ENCODE measurements at places on chromosomes 1 and 21.

- no peak for DNase-seq
Observed at GRCh38 chr1:200266871-200267270, 143.0 kb downstream of the ZNF281 start.

- DNase-seq, result peak; percentile 73
Observed at GRCh38 chr1:59107516-59107915, 189.4 kb upstream of the FGGY start.

DNA sequence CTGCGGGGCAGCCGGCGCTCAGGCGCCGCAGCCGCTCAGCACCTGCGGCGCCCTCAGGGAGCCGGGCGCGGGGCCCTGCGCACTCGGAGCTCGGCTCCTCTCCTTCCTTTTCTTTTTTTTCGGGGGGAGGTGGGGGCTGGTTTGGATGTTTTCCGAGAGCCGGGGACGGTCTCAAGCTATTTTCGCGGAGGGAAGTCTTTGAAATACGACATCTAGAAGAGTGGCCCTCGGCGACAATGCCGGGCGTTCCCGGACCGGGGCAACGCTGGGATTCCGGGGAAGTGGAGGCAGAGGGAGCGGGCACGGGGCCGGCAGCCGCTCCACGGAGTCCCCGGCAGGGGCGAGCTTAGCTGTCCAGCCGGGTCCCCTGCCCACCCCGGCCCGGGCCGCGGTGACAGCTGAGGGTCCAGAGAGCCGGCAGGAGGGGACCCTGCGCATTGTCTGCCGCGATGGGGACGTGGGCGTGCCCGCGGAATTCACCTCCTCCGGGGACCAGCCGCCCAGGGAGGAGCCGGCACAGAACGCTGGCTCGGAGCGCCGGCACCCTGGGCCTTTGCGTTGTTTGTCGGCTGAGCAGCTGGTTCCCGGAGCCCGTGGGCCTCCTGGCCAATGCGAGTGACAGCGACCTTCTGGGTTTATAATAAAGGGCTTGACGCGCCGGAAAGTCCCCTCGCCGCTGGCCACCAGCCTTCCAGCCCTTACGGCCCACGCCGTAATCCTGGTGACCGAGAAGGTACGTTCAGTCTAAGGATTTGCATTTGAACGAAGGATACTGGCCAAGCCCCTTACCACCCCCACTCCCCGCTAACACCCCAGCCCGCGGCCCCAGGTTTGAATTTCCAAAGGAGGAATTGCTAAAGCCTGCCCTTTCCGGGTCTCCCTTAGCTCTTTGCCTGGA lies 582 bp downstream of the SLC37A1 start:
- DNase-seq, result peak; percentile 82

GRCh38 chr1:16065269-16065576 lies 8.2 kb downstream of the FAM131C start:
- no peak for DNase-seq

DNA sequence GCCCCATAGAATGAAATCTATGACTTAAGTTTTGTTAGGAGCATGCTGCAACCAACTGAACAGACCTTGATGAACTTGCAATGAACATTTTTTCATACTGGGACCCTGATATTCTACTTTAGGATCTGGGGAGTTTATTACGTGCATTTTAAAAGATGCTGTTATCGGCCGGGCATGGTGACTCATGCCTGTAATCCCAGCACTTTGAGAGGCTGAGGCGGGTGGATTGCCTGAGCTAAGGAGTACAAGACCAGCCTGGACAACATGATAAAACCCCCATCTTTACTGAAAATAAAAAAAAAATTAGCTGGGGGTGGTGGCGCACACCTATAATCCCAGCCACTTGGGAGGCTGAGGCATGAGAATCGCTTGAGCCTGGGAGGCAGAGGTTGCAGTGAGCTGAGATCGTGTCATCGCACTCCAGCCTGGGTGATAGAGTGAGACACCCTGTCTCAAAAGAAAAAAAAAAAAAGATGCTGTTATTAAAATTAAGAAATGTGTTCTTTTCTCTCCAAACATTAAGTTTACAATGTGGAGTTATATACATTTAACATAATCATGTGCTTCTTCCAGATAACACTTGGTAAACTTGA lies 7.1 kb downstream of the MPZL1 start:
- DNase-seq, result no peak

DNA sequence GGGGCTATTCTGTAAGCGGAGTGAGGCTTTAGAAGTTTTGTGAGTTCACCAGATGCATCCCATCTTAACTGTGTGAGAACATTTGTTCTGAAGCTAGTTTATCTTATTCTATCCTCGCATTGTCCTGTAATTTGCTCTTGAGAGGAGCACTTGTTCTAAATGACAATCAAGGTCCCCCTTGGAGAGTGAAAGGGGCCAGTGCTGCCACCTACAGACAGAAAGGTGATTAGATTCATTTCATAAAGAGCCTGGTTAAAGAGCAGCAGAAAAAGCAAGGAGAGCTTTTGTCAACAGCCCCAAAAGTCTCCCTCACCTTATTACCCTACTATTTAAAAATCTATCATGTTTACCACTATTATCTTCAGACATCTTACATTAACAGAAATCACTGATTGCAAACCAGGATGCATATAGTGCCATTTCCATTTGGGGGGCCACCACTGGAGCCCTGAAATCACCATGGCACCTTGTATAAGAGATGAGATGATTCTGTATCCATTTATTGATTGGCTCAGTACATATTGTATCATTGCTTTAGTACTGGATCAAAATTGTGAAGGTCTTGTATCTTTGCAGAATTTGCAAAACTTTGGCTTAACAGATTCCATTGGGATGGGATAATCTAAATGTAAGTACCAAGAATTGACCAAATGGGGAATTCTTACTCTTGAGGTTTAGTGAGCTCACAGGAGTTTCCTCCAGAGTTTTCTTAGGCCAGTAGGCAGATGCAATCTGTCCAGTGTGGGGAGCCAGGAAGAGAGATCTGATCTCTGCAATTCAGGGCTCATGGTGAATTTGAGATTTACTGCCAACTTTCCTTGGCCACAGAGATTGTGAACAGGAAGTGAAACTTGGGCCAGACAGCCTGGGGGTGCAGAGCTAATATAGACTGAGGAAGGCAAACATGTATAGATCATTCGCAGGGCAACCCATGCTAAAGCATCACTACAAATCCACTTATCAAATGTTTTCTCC lies 64.3 kb upstream of the TRABD2B start:
- DNase-seq, result no peak

DNA sequence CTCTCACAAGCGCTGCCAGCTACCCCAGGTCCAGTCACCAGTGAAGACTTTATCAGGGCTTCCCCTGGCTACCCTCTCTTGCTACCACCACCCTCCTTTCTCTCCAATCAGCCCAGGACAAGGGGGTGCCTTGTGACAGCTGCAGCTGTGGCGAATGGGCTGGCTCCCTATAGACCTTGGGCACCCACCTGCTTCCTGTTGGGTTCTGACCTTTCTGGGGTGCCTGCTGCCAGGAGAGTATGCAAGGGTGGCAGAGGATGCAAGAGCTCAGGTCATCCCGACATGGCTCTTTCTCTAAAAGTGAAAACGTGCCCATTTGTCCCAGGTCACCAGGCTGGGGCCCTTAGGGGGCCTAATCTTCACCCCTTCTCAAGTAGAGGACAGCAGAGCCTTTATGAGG lies 6.6 kb downstream of the KLHDC8A start:
- DNase-seq, result no peak

DNA sequence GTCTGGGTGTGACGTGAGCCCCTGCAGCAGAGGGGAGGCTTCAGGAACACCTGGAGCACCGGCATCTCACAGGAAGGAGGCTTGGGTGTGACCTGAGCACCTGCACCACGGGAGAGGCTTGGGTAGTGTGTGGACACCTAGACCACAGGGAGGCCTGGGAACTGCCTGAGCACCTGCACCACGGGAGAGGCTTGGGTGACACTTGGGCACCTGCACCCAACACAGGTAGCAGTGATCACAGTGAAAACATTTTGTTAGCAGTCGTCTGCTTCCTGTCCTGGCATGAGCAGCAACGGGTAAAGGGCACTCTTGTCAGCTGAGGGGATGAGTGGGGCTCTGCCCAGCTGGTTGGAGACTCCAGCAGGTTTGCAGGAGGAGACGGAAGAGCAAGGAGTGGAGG lies 22.4 kb downstream of the LRRC3 start:
- DNase-seq, result no peak

- no peak for DNase-seq
Observed at GRCh38 chr1:14441302-14441741, 157.2 kb upstream of the KAZN start.

DNA sequence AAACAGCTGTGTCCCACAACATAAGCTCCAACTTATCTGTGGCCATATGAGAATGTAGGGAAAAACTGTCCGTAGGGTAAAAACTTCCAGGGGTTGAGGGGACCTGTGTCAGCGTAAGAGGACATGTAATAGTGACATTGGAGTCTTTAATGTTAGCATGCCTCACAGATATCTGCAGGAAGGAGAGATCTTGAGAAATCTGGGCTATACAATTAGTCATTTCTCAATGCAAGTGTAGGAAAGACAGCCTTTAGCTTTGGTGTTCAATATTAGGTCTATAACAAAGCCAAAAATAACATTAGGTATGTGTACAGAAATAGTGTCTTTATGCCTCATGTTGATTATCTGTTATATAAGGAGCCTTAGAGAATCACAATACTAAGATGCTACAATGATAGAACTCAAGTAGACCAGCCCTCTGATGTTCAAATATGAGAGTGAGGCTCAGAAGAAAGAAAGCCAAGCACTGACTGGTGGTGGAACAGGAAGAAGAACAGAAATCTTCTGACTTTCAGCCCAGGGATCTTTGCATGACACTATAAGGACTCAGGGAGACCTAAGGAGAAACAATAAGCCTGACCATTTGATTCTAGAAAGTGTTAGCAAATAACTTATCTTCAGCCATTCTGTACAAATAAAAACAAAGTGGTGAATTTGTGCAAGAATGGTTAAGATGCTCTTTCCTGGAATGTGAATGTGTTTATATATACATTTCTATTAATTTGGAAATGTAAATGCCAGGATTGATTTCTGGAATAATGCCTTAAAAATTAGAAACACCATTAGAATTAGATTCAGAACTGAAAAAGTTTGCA lies 152.6 kb downstream of the ZC3H11B start:
- DNase-seq, result no peak

DNA sequence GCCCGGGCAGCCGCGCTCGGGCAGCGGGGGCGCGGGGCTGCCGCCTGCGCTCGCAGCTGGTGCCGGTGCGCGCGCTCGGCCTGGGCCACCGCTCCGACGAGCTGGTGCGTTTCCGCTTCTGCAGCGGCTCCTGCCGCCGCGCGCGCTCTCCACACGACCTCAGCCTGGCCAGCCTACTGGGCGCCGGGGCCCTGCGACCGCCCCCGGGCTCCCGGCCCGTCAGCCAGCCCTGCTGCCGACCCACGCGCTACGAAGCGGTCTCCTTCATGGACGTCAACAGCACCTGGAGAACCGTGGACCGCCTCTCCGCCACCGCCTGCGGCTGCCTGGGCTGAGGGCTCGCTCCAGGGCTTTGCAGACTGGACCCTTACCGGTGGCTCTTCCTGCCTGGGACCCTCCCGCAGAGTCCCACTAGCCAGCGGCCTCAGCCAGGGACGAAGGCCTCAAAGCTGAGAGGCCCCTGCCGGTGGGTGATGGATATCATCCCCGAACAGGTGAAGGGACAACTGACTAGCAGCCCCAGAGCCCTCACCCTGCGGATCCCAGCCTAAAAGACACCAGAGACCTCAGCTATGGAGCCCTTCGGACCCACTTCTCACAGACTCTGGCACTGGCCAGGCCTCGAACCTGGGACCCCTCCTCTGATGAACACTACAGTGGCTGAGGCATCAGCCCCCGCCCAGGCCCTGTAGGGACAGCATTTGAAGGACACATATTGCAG lies 3.0 kb downstream of the ARTN start:
- no peak for DNase-seq

GRCh38 chr1:47378147-47378546 lies 37.9 kb upstream of the FOXE3 start:
- no peak for DNase-seq

GRCh38 chr1:3483380-3483779 lies 28.9 kb downstream of the ARHGEF16 start:
- DNase-seq, result no peak

DNA sequence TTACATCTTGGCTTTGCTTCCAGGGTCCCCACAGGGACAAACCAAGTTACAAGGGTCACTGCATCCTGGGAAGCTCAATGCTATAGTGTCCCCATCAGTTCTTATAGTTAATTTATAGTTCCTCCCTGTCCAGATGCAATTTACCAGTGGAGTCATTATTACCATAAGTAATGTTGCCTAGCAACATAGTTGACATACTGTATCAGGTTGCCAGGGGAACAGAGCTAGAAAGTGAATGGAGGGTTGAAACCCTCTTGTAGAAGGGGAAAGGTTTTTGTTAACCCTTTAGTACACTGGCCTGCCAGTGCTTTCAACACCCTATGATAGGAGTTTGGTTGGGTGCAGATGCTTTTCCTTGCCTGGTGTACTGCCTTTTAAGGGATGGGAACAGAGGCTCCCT lies 34.3 kb upstream of the TTC4 start:
- DNase-seq, result no peak

GRCh38 chr1:167599957-167600581 lies 30.0 kb upstream of the RCSD1 start:
- DNase-seq, result peak; percentile 75

- no peak for DNase-seq
Observed at GRCh38 chr1:222037720-222038119, 295.8 kb upstream of the DUSP10 start.

DNA sequence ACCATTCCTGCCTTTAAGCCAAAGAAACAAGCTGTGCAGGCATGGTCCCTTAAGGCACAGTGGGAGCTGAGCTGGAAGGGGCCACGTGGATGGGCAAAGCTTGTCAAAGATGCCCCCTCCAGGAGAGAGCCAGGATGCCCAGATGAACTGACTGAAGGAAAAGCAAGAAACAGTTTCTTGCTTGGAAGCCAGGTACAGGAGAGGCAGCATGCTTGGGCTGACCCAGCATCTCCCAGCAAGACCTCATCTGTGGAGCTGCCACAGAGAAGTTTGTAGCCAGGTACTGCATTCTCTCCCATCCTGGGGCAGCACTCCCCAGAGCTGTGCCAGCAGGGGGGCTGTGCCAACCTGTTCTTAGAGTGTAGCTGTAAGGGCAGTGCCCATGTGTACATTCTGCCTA lies 1.3 kb upstream of the SLC50A1 start:
- no peak for DNase-seq
